Naive thymus-derived CD8-positive, alpha-beta T cell (primary cell): ENCODE measurements at places on chromosomes 11 and 22.

DNA sequence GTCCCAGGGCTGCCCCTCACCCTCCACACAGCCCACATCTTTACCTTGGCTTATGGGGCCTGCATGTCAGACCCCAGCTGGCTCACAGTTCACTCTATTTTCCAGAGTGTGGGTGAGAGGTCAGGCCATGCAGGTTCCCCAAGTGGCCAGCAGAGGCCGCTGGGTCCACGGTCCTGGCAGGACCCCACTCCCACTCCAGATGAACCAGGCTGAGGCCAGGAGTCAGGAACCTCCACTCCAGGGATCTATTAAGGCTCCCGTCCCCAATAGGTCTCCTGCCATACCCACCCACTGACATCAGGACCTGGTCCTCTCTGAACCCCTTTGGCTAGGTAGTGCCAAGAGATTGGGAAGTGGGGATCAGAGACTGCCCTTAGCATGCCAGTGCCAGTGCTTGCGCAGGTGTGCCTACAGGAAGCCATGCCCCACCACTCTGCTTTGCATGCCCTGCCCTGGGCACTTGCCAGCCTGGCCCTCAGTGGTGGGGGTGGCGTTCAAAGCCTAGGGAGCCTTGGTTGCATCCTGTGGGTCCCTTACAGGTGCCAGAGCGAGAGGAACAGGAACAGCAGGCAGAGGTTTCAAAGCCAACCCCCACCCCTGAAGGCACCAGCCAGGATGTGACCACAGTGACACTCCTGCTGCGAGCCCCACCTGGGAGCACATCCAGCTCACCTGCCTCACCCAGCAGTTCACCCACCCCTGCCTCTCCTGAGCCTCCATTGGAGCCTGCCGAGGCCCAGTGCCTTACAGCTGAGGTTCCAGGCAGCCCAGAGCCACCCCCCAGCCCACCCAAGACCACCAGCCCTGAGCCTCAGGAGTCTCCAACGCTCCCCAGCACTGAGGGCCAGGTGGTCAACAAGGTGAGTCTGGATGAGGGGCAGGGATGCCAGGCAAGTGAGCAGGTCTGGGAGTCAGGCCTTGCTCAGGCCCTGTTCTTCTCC, 8.3 kb downstream of the SMTN start:
- no peak for DNase-seq

GRCh38 chr11:45288339-45288738, 2.2 kb upstream of the SYT13 start:
- DNase-seq = no peak

DNA sequence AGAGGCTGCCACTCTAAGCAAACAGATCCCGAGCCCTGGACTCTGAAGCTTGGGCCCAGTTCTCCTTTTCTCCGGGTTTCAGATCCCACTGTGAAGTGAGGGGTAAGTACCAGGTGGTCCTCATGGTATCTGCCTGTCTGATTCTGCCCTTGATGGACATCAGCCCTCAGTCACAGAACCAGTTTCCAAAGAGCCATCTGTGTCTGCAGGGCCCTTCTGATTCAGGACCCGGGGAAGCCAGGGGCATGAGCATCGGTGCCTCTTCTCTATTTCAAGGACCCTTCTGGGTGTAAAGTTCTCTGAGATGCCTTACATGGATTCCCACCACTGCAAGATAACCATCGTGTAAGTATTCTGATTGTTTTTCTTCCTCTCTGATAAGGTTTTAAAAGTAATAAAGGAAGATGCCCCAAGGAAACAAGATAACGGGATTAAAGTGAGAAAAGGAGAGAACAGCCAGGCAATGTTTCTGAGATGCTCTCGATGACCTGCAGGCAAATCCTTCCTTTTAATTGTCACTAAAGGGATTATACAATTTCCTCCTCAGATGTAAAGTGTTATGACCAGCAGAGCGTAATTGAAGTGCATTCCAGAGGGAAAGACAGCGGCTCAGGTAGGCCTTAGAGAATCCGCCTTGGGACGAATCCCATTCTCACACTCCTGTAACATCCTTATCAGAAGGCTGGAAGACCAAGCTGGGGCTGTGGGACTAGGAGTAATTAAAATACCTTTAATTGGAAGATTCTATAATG, 924.3 kb downstream of the TBC1D22A start:
- no peak for DNase-seq

- DNase-seq = no peak
Observed at GRCh38 chr11:36123336-36124101, 165.7 kb downstream of the COMMD9 start.

GRCh38 chr22:18091478-18091877, 13.7 kb downstream of the PEX26 start:
- DNase-seq = no peak

DNA sequence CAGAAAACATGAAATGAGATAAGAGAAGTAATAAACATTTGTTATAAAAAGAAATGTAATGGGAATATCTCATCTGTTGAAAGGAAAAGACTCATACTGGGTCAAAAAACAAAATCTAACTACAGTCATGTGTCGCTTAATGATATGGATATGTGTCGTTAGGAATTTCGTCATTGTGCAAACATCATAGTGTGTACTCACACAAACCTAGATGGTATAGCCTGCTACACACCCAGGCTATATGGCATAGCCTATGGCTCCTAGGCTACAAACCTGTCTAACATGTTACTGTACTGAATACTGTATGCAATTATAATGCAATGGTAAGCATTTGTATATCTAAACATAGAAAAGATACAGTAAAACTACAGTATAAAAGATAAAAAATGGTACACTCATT, 89.8 kb upstream of the ZC3H12C start:
- DNase-seq = no peak

- no peak for DNase-seq
Observed at GRCh38 chr22:39491696-39492095, 10.4 kb upstream of the MIEF1 start.

- DNase-seq = no peak
Observed at GRCh38 chr11:2330696-2331095, 28.9 kb downstream of the TSPAN32 start.

- no peak for DNase-seq
Observed at GRCh38 chr11:46888636-46889035, 29.7 kb downstream of the LRP4 start.

DNA sequence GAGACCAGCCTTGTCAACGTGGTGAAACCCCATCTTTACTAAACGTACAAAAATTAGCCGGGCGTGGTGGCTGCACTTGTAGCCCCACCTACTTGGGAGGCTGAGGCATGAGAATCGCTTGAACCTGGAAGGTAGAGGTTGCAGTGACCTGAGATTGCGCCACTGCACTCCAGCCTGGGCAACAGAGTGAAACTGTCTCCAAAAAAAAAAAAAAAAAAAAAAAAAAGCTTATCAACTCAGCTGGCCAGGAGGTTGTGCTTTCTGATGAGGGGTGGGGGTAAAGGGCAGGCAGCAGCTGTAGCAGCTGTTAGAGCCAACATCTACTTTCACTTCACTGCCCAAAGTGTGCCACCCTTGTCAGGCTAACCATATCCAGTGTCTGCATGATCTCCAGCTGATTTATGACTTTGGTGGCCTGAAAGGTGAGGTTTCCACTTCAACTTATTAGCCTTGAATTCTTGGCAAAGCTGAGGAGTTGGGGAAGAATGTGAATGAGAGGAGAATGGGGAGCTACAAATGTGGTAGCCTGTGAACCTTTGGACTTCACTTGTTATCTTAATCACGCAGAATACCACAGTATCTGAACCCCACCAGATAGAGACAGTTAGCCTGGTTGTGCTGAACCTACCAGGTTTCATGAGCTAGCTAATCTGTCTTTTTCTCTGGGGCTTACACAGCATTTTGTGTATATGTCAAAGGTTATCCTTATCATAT, 19.6 kb downstream of the RNF121 start:
- DNase-seq = no peak

GRCh38 chr22:27204280-27204679, 546.9 kb downstream of the MIAT start:
- no peak for DNase-seq

DNA sequence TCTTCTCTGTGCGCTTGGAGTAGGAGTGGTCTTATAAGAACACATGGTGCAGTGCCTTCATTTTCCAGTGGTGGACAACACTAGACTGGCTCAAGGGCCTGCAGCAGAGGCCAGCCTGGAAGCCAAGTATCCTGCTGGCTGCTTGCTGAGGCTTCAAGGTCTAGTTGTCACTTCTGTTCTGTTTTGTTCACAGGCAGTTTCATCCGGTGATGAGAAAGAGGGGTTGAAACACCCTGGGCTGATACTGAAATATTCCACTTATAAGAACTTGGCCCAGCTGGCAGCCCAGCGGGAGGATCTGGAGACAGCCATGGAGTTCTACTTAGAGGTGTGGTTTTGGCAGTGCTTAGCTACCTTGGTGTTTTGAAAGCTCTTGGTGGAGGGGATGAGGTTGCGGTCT, 29.8 kb downstream of the CABIN1 start:
- DNase-seq = no peak

GRCh38 chr22:27873472-27873871, 45.6 kb downstream of the PITPNB start:
- DNase-seq = no peak

- no peak for DNase-seq
Observed at GRCh38 chr11:79957702-79958101, 516.9 kb upstream of the TENM4 start.
